Stimulated activated CD4-positive, alpha-beta T cell treated with anti-CD3 and anti-CD28 coated beads, Interleukin-4, amount 100 ng/mL, for 1 hour (primary cell): ENCODE measurements at places on chromosomes 3 and 15.

DNA sequence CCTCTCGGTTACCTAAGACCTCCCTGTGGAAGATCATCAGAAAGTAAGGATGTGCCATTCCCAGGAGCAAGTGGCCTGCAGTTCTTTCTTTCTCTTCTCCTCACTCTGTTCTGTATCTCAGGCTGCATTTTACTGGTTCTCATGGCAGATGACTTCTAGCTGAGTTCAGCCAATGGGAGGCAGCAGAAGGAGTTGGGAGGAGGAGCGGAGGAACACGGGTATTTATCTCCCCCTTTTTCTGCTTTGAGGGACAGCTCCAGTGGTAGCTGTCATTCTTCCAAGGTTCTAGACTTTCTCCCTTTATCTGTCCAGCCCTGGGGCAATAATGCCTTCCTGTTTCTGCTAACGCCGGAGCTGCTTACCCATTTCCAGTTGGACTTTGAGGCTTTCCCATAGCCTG is 339.9 kb downstream of the NR2F2 start:
- no peak for DNase-seq

- DNase-seq = no peak
These were observed 12.8 kb upstream of the APBA2 start for GRCh38 chr15:28873006-28873405.

- no peak for DNase-seq
These were observed 70.0 kb upstream of the SKOR1 start for GRCh38 chr15:67755264-67755663.

GRCh38 chr3:100781301-100781700 is 72.0 kb downstream of the TFG start:
- no peak for DNase-seq

DNA sequence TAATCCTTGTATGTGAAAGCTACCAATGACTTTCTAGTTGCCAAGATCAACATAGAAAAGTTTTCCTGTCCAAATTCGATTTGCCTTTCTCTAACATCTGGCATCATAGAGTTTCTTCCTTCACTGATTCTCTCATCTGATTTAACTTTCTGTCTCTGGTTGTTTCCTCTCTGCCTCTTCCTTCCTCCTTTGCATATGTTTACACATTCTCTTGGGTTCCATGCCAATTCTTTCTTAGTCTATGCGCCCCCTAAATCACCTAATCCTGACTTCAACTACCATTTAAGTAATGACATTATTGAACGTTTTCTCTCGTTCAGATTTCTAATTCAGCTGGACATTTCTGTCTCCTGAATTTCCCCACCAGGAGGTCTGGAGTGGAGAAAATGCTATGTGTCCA is 561.9 kb upstream of the TGFBR2 start:
- no peak for DNase-seq

DNA sequence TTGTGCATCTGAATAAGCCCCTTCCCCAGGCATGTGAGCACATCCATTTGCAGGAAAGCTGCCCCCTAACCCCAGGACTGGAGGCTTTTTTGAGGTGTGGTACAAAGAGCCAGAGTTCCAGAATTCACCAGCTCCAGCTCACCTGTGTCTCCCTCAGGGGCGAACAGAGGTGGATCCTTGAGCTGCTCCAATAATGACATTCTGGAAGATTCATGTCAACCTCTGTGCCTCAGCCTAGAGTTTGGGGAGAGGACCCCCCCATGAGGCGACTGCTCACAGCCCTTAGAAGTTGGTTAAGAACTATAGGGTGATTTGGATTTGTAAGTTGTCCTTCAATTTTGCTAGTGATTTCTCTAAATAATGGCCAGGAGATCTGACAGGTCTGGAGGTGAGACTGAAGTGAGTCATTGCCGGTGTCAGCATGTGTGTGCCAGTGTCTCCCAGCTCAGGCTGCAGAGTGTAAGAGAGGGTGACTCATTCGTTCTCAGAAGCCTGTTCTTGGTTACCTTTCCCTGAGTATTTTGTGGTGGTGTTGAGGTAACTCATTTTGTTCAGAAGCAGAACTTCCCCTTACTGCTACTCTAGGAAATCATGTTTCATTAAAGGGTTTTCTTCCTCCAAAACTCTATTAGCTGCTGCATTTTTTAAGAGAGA is 136.9 kb upstream of the TOPAZ1 start:
- peak; percentile 26 for DNase-seq

GRCh38 chr15:96767703-96768434 is 437.4 kb downstream of the NR2F2 start:
- DNase-seq = no peak

GRCh38 chr15:98683831-98684230 is 35.5 kb downstream of the IGF1R start:
- DNase-seq = no peak

DNA sequence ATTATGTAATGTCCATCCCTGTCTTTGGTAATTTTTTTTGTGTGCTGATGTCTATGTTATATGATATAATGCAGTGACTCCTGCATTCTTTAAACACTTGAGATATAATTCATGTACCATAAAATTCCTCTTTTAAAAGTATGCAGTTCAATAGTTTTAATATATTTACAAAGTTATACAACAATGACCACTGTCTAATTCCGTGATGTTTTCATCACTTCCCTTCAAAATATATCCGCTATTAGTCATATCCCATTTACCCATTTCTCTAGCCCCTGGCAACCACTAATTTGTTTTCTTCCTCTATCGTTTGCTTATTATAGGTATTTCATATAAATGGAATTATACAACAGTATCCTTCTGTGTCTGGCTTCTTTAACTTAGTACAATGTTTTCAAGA is 64.9 kb upstream of the SUCLG2 start:
- no peak for DNase-seq

DNA sequence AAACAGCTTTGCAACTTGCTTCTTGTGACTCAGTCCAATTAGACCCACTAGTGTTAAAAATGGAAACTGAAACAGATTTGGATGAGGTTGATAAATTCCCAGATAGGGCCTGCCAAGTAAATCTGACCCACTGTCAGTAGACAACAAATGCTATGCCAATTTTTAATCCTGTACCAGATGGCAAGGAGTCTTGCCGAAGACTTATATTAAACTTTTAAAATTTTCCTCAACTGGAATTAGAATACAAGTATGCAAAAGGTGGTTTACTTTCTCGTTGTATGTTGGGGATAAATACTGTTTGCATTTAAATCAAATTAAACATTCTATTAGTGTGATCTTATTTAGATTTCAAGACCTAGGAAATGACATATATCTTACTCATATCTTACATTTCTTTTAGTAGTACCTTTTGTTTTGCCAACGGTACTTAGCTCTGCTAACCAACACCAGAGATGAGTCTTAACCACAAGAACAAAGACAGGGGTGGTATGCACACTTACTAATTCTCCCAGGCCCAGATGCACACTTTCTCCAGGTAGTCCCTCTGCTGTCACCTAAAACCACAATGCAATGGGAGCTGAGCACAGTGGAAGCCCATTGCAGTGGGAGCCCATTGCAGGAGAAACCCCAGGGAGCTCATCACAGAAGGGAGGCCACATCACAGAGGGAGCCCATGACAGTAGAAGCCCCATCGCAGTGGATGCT is 77.8 kb downstream of the WWTR1 start:
- DNase-seq = no peak

- no peak for DNase-seq
These were observed 45.6 kb upstream of the NDUFB4 start for GRCh38 chr3:120550546-120550945.

DNA sequence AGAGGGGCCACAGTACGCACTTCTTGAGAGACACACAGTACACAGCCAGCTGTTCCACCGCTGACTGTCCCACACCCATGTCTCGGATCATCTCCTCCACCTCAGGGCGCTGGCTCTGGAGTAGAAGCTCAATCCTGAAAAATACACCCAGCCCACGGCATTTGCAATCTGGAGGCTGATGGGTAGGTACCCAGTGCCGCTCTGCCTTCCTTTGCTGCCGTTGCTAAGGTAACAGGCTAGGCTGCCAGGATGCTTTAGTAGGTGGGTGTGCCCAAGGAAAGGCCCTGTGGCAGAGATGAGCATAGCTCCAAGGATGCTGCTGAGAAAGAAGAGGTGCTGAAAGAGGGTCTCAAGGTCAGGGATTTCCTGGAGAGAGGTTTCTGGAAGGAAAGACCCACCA is 14.6 kb downstream of the TRAIP start:
- no peak for DNase-seq

GRCh38 chr15:41865490-41866055 is 26.9 kb downstream of the PLA2G4B start:
- DNase-seq = no peak

- DNase-seq = no peak
These were observed 193.4 kb upstream of the UBE2E1 start for GRCh38 chr3:23612296-23612891.

- no peak for DNase-seq
These were observed 54.6 kb upstream of the PIAS1 start for GRCh38 chr15:67999320-68000100.

GRCh38 chr15:51267703-51268083 is 70.7 kb downstream of the CYP19A1 start:
- DNase-seq = no peak

DNA sequence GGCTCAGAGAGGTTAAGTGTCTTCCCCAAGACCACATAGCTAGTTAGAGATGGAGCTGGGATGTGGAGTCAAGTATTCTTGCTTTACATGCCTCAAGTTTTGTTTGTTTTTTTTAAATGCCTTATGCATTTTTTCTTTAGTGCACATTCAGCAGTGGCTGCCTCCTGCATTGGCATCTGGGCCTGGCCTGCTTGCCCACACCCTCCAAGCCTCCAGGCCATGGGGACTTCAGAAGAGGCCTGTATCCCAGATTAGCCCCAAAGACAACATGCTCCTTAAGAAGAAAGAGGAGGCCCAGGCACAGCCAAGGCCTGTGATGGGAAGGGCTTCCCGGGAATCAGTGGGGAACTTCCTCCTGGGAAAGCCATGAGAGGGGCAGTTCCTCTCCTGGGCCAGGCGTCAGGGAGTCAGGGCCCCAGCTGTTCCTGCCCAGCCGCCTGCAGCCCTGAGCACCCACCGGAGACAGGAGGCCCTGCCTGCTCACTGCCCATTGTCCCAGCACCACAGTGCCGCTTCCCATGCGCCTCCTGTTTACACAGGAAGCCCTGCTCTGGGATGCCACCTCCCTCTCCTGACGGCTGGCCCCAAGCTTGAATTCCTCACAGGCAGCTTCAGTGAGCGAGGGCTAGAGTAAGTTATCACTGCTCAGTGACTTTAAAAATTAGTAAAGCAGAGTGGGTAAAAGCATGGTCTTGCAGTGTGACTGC is 16.0 kb downstream of the FOXL2NB start:
- DNase-seq = no peak

DNA sequence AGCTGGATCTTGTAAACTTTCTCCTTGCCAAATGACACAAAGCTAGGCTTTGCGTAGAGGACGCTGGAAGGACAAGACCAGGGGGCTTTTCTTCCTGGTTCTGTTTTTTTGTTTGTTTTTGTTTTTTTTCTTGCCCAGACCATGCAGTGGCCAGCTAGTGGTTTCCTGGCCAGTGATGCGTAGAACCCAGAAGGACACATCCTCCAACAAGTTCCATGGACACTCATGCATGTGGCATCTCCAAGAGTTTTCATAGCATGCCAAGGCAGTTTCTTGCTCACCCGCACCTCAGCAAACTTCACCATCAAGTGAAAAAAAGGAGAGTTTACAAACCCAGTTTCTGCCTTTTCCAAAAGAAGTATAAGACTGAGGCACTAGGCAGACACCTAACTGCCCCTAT is 46.1 kb upstream of the TMCO5A start:
- DNase-seq = no peak

DNA sequence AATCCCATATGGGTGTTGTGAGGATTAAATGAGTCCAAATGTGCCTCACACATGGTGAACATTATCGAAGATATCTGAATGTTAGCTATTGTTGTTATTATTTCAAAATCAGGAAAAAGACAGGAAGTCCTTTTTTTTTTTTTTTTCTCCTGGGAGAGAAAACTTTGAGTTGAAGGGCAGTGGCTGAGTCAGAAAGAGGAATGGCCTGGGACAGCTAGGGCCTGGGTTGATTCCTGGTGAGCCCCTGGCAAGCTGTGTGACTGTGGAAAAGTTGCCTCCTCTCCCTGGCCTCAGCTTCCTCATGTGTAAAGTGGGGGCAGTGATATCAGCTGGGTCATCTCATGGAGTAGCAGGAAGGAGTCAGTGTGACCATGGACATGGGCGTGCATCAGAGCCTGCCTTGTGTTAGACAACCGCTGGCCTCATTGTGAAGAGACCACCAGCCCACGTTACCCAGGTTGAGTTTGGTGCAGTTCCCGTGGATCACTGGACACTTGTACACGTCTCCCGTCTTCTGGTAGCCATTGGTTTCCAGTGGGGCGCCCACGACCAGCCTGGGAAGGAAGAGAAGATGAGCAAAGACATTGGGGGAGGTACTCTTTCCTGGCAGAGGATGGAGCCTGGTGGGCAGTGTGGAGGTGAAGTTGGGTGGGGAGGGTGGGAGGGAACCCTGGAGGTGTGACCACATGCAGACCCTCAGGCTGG is 63.1 kb downstream of the ITGA11 start:
- no peak for DNase-seq

DNA sequence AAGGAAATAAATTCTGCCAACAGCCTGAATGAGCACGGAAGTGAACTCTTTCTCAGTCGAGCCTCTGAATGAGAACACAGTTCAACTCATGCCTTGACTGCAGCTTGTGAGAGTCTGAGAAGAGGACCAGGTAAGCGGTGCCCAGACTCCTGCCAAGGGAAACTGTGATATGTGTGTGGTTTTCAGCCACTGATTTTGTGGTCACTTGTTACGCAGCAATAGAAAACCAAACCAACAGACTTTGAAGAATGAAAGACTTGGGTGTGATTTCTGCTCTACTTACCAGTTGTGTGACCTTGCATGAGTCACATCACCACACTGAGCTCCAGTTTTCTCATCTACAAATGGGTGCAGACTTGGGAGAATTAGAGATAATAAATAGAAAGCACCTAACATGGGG is 30.6 kb upstream of the FAM107A start:
- no peak for DNase-seq

- DNase-seq = no peak
These were observed 6.7 kb downstream of the MRAS start for GRCh38 chr3:138355071-138355470.

- DNase-seq = no peak
These were observed 206.9 kb upstream of the BHLHE40 start for GRCh38 chr3:4772171-4772804.

- DNase-seq = no peak
These were observed 361.4 kb upstream of the ICE2 start for GRCh38 chr15:60840306-60840702.

- DNase-seq = no peak
These were observed 75.2 kb upstream of the GRM7 start for GRCh38 chr3:6785726-6786125.

DNA sequence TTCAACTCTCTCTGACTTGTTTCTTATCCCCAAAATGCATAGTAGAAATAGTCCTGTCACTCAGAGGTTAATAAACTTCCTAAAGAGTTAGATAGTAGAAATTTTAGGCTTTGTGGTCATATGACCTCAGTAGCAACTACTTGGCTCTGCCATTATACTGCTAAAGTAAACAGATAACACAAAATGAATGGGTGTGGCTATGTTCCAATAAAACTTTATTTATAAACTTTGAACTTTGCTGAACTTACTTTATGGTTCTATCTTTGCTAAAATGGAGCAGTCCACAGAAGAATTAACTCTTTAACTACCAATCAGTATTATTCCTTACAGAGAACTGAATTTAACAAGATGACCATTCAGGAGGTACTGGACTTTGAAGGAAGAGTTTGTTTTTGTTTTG is 393.6 kb upstream of the CDIN1 start:
- no peak for DNase-seq
